ENCODE measurements at places on chromosomes 1 and 21. TPM values are rescaled to one million over a fixed set of nuclear protein-coding genes. Genes with fewer than 3 reads are reported as not detected.

- no peaks in the 10 kb centered on the region for H3K36me3 ChIP-seq
- H3K4me1 ChIP-seq = no peaks in the 10 kb centered on the region
- peaks cover 62% of the 10 kb centered on the region for H3K27me3 ChIP-seq
- H3K4me3 ChIP-seq = no peak overlapping the region
- DNase-seq = no peak
Measured at GRCh38 chr21:41367945-41368734, 6.3 kb downstream of the MX2 start.

- peaks cover 18% of the 10 kb centered on the region for H3K4me1 ChIP-seq
- no peaks in the 10 kb centered on the region for H3K36me3 ChIP-seq
- no peak overlapping the region for H3K27ac ChIP-seq
Measured at GRCh38 chr1:31372751-31373055, 173 bp downstream of the FABP3 start.

Gene KLHDC8A
- not detected for polyA plus RNA-seq

GRCh38 chr1:202578001-202578504 is 132.2 kb downstream of the SYT2 start:
- H3K36me3 ChIP-seq = peaks cover 14% of the 10 kb centered on the region
- no peaks in the 10 kb centered on the region for H3K27me3 ChIP-seq
- H3K4me3 ChIP-seq = no peak overlapping the region
- DNase-seq = no peak
- no peak overlapping the region for H3K27ac ChIP-seq

Gene LRRN2
- not detected for polyA plus RNA-seq

Gene WDTC1
- 16.0 TPM for polyA plus RNA-seq

GRCh38 chr1:63818567-63819325 is 44.9 kb downstream of the ROR1 start:
- no peak overlapping the region for H3K27ac ChIP-seq
- DNase-seq = no peak
- H3K36me3 ChIP-seq = no peaks in the 10 kb centered on the region
- no peak overlapping the region for H3K4me3 ChIP-seq
- no peaks in the 10 kb centered on the region for H3K4me1 ChIP-seq
- H3K27me3 ChIP-seq = no peaks in the 10 kb centered on the region

GRCh38 chr1:236253918-236254637 is 27.7 kb downstream of the ERO1B start:
- H3K27ac ChIP-seq = peak overlapping the region; percentile 18
- DNase-seq = no peak
- no peak overlapping the region for H3K4me3 ChIP-seq
- no peaks in the 10 kb centered on the region for H3K4me1 ChIP-seq

DNA sequence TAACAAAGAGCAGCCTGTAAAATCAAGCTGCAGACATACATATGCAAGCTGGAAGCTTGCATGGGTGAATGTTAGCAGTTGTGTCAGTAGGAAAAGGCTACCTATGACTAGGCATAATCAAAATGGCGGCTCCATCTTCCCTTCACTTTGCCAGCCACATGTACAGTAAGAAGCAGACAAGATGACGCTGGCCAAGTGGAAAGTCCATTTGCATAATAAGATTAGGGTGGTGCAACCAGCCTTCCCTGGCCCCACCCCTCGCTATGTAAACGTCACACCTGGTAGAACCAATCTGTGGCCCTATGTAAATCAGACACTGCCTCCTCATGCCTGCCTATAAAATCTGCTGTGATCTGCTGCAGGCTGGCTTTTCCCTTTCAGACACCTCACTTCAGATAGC is 171.9 kb upstream of the USP25 start:
- no peaks in the 10 kb centered on the region for H3K36me3 ChIP-seq
- peak overlapping the region; percentile 4 for H3K27ac ChIP-seq
- peak; percentile 7 for DNase-seq
- H3K4me1 ChIP-seq = no peaks in the 10 kb centered on the region

Gene COL24A1
- polyA plus RNA-seq = 0.04 TPM

- no peak for DNase-seq
- no peak overlapping the region for H3K27ac ChIP-seq
- H3K4me1 ChIP-seq = peaks cover 4% of the 10 kb centered on the region
- H3K36me3 ChIP-seq = 0 out of 3 replicates have a peak, but pooled peaks cover 3% of the 10 kb centered on the region
- no peaks in the 10 kb centered on the region for H3K27me3 ChIP-seq
- H3K4me3 ChIP-seq = no peak overlapping the region
Measured at GRCh38 chr1:19427087-19427781, 58.1 kb downstream of the CAPZB start.

Gene TOR1AIP2
- 41.9 TPM for polyA plus RNA-seq

GRCh38 chr1:115768549-115768948 is at the start of gene CASQ2:
Gene CASQ2, minus strand, starts transcription at chr1:115768714. Its CDS starts 173 bp downstream, at chr1:115768541.
- H3K27me3 ChIP-seq = peaks cover 22% of the 10 kb centered on the region
- no peaks in the 10 kb centered on the region for H3K4me1 ChIP-seq
- no peaks in the 10 kb centered on the region for H3K36me3 ChIP-seq
- no peak within 1 kb of the TSS for H3K27ac ChIP-seq
- no peak within 1 kb of the TSS for H3K4me3 ChIP-seq

Gene AMY1B
- polyA plus RNA-seq = not detected

Gene FMO4
- polyA plus RNA-seq = not detected

- no peaks in the 10 kb centered on the region for H3K36me3 ChIP-seq
- no peak for DNase-seq
- H3K27ac ChIP-seq = no peak overlapping the region
- H3K27me3 ChIP-seq = no peaks in the 10 kb centered on the region
Measured at GRCh38 chr1:16180291-16180824, 24.5 kb upstream of the EPHA2 start.

GRCh38 chr21:39850333-39850732 is 16.9 kb upstream of the PCP4 start:
- no peak overlapping the region for H3K4me3 ChIP-seq
- H3K27me3 ChIP-seq = no peaks in the 10 kb centered on the region
- DNase-seq = no peak
- H3K27ac ChIP-seq = no peak overlapping the region
- H3K36me3 ChIP-seq = no peaks in the 10 kb centered on the region

- H3K27me3 ChIP-seq = peaks cover 66% of the 10 kb centered on the region
- H3K27ac ChIP-seq = no peak overlapping the region
- DNase-seq = no peak
- H3K36me3 ChIP-seq = no peaks in the 10 kb centered on the region
Measured at GRCh38 chr21:39004634-39005501, 178.4 kb downstream of the PSMG1 start.

DNA sequence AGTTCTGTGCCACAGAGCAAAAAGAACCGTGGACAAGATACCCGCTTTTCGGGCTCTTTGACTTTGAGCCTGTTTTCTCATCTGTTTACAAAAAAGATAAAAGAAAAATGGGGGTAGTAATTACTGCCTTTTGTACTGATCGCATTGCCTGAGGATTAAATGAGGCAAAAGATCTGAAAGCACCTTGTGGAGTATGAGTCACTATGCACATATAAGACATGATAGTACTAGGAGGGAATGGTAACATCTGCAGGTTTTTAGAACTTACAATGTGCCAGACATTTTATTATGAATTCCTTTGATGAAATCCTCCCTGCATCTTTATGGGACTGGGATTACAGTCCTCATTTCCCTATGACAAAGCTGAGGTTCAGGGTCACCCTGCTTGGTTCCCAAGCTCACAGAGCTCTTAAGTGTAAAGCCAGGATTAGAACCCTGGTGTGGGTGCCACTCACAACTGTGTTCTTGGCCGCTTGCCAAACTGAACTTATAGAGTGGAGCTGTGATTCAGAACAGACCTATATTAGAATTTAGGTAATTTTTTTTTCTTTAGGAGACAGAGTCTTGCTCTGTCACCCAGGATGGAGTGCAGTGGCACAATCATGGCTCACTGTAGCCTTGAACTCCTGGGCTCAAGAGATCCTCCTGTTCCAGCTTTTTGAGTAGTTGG is 1.8 kb downstream of the DISC1 start:
- DNase-seq = no peak
- no peak overlapping the region for H3K4me3 ChIP-seq
- H3K36me3 ChIP-seq = no peaks in the 10 kb centered on the region
- H3K27ac ChIP-seq = no peak overlapping the region

DNA sequence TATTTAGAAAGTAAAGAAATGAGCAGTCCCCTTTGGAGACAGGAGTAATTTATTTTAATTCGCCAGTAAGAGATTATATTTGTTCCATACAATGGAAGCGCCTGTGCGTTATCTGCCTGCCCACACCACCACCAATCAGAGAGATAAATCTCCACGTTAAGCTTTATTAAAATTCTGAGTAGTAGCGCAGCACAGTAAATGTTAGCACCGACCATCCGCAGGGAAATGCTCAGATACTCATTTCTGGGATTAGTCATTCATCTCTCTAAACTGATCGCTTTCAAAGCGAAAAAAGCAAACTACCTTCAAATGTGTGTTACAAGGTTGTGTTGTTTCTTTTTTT is 1.2 kb downstream of the ETS2 start:
- peak overlapping the region; percentile 84 for H3K27ac ChIP-seq
- no peak for DNase-seq
- H3K27me3 ChIP-seq = no peaks in the 10 kb centered on the region

GRCh38 chr1:180888870-180889269 is 23.8 kb upstream of the KIAA1614 start:
- H3K4me3 ChIP-seq = no peak overlapping the region
- no peaks in the 10 kb centered on the region for H3K4me1 ChIP-seq

DNA sequence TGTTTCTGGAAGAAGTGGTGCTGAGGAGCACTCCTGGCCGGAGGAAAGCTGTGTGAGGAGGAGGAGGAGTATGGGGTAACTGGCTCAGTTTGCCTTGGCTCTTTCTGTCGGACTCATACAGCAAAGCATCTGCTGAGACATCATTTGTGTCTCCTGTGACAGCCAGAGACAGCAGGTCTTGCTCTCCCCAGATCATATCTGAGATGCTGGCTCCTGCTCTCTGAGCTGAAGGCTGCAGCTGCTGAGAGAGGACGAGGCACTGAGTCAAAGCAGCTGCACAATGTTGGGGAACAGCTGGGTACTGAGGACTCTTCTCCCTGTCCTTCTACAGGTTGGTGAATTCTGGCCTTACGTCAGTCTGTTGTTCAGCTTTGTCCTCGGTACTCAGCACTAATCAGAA is 14.3 kb downstream of the OR2B11 start:
- H3K4me3 ChIP-seq = no peak overlapping the region
- no peaks in the 10 kb centered on the region for H3K4me1 ChIP-seq
- no peaks in the 10 kb centered on the region for H3K36me3 ChIP-seq
- no peak overlapping the region for H3K27ac ChIP-seq
- DNase-seq = no peak

DNA sequence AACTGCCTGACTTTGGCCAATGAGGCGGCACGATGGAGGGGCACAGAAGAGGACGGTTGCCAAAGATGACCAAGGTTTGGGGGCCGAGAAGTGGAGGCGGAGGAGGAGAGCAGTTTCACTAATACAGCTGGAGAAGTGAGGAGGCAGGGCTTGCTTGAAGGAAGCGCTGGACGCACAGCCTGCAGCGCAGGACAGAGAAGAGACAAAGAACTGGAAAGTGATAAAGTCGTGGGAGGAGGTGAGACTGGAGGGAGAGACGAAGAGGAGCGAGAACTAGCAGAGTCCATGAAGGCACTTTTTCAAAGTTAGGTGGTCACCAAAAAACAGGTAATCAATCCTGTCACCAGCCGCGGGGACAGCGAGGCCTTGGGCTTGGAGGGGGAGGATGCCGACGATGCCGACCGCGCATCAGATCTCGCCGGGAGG is 771 bp downstream of the PACC1 start:
- no peaks in the 10 kb centered on the region for H3K27me3 ChIP-seq
- DNase-seq = peak; percentile 62

- no peak overlapping the region for H3K4me3 ChIP-seq
- no peaks in the 10 kb centered on the region for H3K27me3 ChIP-seq
- H3K36me3 ChIP-seq = no peaks in the 10 kb centered on the region
- DNase-seq = no peak
- H3K4me1 ChIP-seq = no peaks in the 10 kb centered on the region
- H3K27ac ChIP-seq = no peak overlapping the region
Measured at GRCh38 chr1:181531951-181532600, 48.8 kb downstream of the CACNA1E start.

DNA sequence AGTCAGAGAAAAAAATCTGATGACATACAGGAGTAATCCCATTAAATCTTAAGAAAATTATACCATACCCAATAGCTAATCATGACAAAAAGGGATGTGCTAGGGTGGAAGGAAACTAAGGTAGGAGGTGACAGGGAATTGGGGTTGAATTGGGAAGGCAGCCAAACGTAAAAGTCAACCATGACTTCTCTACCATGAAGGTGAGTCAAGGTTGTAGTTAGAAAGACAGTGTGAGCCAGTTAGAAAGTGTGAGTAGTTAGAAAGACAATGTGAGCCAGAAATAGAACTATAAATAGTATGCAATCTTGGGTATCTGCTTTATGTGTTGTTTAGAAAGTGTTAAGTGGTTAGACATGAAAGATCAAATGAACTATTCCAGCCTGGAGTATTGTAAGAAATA is 556.8 kb downstream of the AGBL4 start:
- H3K27ac ChIP-seq = no peak overlapping the region
- no peaks in the 10 kb centered on the region for H3K4me1 ChIP-seq
- no peak overlapping the region for H3K4me3 ChIP-seq
- DNase-seq = no peak

- H3K4me1 ChIP-seq = no peaks in the 10 kb centered on the region
- no peak overlapping the region for H3K4me3 ChIP-seq
- H3K36me3 ChIP-seq = no peaks in the 10 kb centered on the region
- no peaks in the 10 kb centered on the region for H3K27me3 ChIP-seq
- H3K27ac ChIP-seq = no peak overlapping the region
- peak; percentile 66 for DNase-seq
Measured at GRCh38 chr1:62530516-62531154, 66.7 kb upstream of the ANGPTL3 start.

DNA sequence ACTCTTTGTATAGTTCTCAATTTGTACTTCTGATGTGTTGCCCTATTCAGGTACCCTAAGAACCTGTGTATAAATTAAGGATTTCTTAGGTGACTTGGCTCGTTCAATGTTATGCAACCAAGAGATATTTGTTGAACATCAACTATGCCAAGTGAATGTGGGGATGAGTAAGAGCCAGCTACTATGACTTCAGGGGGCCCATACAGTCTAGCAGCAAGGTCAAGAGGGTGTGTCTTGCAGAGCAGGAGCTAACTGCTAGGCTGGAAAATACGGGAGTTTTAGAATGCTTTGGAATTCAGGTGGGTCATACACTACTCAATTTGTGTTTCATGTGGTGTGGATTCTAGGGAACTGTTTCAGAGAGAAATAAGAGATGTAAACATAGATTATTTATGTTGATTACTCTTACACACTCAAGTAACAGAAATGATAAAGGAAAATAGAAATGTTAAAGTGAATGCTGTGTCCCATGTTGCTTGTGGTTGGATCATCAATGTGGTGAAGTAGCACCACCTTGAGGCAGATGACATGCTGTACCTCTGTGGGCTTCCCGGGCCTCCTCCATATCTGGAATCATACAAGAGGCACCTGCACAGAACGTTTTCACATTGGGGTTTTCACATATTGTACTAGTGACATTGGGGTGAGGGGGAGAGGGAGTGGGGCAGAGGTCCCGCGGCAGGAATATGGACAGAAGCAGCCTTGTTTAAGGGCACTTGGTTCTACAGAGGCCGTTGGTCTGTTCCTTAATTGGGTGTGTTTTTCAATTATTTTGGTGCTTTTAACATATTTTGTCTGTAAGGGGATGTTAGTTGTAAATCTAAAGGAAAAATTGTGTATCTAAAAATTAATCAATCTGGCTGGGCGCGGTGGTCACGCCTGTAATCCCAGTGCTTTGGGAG is 12.4 kb downstream of the ARPC5 start:
- no peak overlapping the region for H3K27ac ChIP-seq
- H3K36me3 ChIP-seq = peaks cover 17% of the 10 kb centered on the region
- no peak overlapping the region for H3K4me3 ChIP-seq
- DNase-seq = peak; percentile 62

Gene ASCL5
- not detected for polyA plus RNA-seq

GRCh38 chr1:25523542-25523941 is 19.9 kb upstream of the LDLRAP1 start:
- H3K4me3 ChIP-seq = no peak overlapping the region
- DNase-seq = peak; percentile 73
- no peak overlapping the region for H3K27ac ChIP-seq
- peaks cover 8% of the 10 kb centered on the region for H3K4me1 ChIP-seq
- peaks cover 25% of the 10 kb centered on the region for H3K27me3 ChIP-seq

Gene IGSF9
- 0.31 TPM for polyA plus RNA-seq
